ENCODE measurements at places on chromosomes 4 and X.

DNA sequence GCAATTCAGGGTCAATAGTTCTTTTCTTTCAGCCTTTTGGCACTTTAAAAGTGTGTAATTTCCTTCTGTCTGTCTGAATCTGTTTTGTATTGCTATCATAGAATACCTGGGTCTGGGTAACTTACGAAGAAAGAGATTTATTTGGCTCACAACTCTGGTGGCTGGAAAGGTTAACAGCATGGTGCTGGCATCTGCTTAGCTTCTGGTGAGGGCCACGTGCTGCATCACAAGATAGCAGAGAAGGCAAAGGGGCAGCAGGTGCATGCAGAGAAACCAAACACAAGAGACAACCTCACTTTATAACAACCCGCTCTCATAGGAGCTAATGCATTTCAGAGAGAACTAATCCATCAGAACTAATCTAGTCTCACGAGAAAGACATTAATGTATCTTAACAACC lies 18.8 kb downstream of the RGN start:
- no peak for DNase-seq

- no peak for DNase-seq
These were observed 26.2 kb downstream of the ARAP2 start for GRCh38 chr4:36218121-36218520.

GRCh38 chrX:121733514-121733913 lies 686.1 kb downstream of the GLUD2 start:
- DNase-seq: no peak

DNA sequence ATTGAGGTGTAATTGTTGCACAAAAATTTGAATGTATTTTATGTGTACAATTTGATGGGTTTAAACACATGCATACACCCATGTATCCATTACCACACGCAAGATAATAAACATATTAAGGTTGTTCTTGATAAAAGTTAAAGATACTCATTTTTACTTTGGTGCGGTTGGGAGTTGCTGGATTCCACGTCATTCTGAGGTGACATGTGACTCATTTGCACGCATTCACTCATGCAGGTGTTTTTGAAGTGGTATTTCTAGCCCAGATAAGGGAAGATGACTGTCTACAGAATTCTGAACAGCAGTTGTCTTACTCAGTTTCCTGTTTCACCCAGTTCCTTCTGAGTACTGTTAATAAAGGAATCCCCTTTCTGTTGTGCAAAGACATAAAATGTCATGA lies 142.0 kb downstream of the RTL3 start:
- DNase-seq: no peak

GRCh38 chrX:103061486-103061885 lies 2.5 kb downstream of the BEX1 start:
- DNase-seq: no peak

GRCh38 chr4:121182296-121182695 lies 18.2 kb upstream of the TNIP3 start:
- DNase-seq: no peak

DNA sequence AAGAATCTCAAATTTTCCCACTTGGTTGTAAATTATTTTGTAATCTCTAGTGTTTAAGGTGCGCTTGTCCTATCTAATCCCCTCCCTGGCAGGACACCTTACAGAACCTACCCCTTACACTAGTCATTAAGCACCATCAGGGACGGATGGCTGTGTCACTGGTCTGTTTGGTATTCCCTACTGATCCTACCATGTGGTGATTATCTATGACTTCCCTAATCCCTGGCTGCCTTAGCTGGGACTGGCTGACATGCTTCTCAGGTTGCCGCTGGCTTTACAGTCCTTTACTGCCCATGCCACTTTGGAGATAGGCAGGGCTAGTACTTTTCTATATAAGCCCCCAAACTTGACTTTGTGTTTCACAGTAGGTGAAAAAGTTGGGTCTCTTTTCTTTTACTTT lies 58.6 kb downstream of the ELOVL6 start:
- DNase-seq: no peak

DNA sequence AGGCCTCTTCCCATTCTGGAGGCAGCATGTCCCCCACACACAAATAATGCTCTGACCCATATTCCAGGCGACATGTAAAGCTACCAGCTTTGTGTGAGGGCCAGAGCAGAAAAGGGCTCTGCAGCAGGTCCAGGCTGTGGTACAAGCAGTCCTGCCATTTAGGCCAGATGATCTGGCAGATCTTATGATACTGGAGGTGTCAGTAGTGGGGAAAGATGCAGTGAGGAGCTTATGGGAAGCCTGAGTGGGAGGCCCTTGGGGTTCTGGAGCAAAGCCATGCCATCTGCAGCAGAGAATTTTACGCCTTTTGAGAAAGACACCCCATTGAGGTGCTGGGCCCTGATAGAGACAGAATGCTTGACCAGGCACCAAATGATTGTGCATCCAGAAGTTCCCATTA lies 7.7 kb downstream of the SYN1 start:
- DNase-seq: no peak

- no peak for DNase-seq
These were observed 293.9 kb downstream of the RAB28 start for GRCh38 chr4:13190093-13190721.

DNA sequence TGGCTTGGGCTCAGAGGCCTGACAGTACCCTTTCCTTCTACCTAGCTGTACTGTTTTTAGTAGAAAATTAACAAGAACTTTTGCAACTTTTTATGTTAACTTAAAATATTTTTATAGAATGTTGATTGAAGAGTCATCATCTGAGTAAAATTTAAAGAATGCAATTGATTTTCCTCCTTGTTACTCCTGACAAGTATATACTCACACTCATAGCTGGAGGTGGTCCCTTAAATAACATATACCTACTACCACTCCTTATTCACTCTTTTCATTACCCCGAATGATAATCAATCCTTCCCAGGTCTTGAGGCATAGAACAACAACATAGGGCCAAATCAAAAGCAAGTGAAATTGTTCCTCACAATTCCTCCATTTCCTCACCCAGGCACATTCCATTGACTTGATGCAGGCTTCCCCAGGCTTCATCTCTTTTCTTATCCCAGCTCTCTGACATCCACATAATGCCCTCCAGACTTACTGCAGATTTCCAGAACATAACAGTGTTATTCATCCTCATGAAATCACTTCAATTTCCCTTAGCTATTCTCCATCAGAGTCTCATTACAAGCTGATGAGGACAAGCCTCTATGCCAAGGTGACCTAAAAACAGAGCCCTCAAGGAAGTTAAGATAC lies 73.2 kb upstream of the ANXA10 start:
- DNase-seq: no peak

DNA sequence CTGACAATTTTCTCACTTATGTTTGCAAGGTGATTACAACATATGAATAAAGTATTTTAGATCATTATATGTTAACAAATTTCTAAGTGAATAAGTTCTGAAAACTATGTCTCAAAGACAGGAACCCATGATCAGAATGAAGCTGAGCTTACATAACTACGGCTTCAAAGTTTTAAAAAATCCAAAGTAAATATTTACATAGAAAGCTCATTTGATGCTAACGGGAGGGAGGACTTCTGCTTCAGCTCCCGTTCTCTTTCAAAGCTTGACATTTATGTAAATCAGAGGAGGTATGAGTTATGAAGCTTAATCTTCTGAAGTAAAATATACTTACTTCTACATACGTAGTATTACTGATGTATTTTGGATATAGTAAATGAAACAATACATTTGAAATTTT lies 72.9 kb upstream of the PDLIM3 start:
- DNase-seq: no peak

- DNase-seq: no peak
These were observed 27.9 kb upstream of the LCORL start for GRCh38 chr4:18049446-18049845.

DNA sequence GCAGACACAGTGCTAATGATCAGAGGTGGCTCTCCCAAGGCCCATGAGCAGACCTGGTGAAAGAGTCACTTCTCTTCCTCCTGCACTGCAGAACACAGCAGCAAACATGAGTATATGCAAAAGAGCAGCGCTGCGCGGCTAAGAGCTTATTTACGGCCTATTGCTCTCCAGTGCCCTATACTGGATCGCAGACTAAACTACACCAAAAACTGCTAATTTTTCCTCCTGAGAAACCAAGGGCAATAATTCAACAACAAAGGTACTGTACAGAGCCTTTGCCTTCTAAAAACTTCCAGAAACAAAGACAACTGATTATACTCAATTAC lies 702.5 kb downstream of the ARAP2 start:
- no peak for DNase-seq

DNA sequence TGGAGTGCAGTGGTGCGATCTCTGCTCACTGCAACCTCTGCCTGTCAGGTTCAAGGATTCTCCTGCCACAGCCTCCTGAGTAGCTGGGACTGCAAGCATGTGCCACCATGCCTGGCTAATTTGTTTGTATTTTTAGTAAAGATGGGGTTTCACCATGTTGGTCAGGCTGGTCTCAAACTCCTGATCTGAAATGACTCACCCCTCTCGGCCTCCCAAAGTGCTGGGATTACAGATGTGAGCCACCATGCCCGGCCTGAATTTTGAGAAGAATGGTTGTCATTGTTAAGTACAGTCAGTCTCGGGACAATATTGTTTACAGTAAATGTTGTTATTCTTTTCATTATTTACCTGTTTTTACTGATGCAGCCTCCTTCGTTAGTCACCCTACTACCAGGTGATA lies 1226.2 kb upstream of the TENM3 start:
- no peak for DNase-seq

GRCh38 chrX:683576-683975 lies 53.0 kb downstream of the SHOX start:
- no peak for DNase-seq

DNA sequence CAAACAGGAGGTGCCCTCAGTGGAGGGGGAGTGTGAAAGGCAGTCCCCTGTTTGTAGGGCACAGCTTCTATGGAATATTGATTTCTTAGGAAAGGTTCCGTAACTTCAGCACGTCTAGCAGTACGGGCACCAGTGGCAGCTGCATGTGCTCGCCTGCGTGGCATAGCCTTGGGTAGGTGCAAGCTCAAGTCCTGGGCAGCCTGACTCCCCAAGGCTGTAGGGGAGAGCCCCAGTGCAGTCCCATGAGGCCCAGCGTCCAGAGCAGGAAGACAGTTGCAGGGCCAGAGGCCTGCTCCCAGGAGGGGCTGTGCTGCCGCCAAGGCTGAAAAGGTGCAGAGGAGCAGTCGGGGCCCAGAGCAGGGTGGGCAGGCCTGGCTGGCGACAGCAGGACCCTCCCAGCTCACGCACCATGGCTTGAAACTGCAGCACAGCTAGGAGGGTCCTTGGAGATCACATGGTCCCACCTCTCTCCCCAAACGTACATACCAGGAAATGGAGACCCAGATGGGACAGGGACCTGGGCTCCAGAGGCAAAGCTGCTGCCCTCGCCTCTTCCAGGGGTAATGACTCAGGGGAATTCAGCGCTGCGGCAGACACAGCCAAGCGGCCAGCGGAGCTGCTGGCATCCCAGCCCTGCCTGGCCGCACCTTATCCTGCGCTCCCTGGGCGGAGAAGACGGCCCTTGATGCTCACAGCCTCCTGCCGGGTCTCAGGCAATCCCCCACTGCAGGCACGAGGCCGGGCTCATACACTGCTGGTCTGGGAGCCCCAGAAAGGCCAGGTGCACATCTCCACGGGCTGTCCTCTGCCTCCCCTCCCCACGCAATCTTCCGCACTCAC lies 6.0 kb upstream of the DUSP9 start:
- no peak for DNase-seq

DNA sequence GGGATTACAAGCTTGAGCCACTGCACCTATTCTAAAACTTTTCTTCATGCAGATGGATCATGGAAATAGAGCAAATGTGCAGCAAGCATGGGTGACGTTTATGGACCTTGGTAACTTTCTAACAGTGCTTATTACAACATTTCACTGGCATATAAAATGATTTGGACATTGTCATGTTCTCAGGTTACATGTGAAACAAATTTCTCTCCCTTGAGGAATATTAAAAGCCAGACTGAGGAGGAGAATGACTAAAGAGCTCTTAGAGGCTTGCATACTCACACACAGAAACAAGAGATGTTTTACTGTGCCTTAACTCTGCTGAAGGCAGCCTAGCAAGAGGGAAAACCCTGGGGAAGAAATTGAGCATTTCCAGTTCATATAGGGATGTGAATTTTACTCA lies 38.6 kb upstream of the GPR101 start:
- DNase-seq: no peak

DNA sequence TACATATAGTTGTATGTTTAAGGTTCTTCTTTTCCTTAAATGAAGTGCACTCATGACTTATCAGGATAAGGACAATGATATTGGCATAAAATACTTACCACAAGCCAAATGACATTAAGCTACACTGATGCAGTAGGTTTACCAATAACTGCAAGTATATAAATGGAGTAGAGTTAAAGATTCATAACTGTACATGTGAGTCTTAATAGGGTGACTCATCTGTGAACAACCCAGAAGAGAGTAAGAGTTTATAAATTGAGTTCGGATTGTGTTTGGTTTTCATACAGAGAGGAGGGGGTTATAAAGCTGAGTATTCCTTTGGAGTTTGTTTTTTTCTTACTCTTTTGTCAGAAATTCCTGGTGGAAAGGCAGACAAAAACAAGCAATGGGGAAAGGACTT lies 144.8 kb downstream of the TLL1 start:
- no peak for DNase-seq

- no peak for DNase-seq
These were observed 103.7 kb downstream of the PSAPL1 start for GRCh38 chr4:7330811-7331681.

- DNase-seq: no peak
These were observed 208.5 kb upstream of the IGFBP7 start for GRCh38 chr4:57318703-57319102.

DNA sequence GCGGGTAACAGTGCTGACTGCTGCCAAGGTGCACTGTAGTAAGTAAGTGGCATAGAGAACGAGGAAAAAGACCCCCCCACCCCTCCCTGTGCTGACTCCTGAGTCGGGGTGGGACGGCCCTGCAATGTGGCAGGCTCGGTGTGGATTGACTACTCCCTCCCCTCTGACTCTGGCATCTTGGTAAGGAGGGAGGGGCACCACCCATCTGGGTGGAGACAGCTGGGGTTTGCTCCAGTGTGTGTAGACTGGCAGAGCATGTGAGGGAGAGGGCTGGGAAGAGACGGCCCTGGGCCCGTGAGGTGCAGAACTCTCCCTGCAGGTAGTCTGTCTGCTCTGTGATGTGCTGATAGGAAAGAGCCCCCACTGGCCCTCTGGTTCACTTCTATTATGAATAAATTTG lies 31.0 kb downstream of the NSG1 start:
- DNase-seq: no peak

DNA sequence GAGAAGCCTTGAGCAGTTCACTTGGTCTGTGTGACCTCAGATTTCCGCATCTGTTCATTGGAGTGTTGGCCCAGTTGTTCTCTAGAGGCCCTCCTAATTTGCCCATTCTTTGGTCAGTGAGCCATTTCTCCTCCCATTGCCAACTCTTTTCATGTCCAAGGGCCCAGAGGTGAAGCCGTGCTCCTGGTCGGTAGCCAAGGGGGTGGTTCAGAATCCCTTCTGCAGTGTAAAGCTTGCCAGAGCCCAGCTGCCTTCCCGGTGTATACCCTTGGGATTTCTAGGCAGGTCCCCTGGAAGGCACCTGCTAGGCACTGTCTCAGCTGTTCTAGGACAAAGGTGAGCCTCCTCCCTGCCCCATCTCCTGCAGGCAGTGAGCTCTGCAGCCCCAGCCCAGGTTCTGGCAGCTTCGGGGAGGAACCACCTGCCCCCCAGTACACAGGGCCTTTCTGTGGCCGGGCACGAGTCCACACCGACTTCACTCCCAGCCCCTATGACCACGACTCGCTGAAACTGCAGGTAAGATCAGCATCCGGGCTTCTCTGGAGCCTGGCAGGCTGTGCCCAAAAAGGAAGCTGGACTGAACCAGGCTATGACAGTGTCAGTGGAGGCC lies 12.3 kb downstream of the SASH3 start:
- no peak for DNase-seq

All from AG09319 (cell line).